Glutamatergic neuron (in vitro differentiated cells): ENCODE measurements at places on chromosomes 5 and 9.

DNA sequence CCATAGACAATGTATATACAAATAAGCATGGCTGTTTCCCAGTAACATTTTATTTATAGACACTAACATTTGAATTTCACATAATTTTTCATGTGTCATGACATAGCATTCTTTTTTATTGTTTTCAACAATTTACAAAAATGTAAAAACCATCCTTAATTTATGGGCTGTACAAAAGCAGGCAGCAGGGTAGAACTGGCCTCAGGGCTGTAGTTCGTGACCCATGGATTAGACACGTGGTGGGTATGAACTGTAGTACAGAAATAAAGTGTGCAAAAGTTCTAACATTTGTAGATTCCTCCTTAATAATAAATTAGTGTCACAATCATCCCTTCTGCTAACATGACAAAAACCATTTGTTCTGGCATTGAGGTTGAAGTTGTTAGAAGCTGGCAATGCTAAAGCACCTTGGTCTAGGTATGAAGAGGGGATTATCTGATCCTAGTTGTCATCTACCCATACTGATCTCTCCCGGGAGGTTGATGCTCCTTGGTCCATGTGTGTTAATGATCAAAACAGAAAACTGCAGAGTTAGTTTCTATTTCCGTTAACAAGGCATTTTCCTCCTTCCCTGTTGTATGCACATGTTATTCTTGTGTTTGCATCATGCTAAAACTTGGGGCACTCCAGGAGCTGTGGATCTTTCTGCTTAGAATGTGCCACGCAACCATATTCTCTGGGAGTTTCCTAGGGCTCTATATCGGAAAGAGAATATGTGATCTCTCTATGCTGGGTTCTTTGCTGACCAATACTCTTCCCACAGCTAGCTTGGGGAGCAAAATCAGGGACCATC, 917.6 kb downstream of the TLE1 start:
- no peak for DNase-seq

DNA sequence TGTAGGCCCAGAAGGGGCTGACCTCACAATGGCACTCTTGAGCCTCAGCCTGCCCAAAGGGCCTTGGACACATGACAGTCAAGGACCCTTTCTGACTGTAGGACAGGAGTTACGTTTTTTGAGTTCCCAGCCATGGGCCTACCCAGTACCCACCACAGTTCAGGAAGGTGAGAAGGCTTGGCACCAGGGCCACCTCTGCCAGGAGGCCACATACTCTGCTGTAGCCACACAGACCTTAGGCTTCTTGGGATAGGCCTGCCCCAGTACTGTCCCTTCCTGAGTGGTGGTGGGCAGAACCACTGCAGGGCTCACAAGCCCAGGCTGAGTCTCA, 12.8 kb downstream of the PDLIM4 start:
- DNase-seq, result no peak

- no peak for DNase-seq
Observed at GRCh38 chr9:1879501-1879900, 135.6 kb upstream of the SMARCA2 start.

- DNase-seq, result no peak
Observed at GRCh38 chr9:108835831-108836230, 20.0 kb downstream of the ACTL7B start.

- no peak for DNase-seq
Observed at GRCh38 chr9:69107771-69108170, 66.3 kb upstream of the TJP2 start.

DNA sequence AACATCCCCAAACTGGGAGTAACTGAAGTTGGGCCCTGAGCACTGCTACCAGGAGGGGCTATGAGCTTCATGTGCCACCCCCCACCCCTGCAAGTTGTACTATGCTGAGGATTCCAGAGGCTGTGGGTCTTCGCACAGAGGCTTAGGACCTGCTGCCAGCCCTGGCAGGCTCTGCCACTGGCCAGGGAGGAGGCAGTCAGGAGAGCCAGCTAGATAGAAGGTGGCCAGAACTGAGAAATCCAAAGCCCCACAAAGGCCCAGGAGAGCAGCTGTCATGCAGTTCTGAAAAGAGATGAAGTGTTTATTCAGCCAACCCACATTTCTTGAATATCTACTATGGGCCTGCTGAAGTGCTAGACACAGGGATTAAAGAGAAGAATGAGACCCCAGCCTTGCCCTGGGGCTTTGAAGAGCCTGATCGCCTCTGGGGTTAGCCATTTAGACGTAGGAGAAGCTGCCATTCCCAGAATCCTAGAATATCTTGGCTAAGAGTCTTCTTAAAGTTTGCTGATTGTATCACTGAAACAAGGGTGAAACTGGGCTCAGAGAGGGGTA, 1.4 kb downstream of the ALAD start:
- no peak for DNase-seq

DNA sequence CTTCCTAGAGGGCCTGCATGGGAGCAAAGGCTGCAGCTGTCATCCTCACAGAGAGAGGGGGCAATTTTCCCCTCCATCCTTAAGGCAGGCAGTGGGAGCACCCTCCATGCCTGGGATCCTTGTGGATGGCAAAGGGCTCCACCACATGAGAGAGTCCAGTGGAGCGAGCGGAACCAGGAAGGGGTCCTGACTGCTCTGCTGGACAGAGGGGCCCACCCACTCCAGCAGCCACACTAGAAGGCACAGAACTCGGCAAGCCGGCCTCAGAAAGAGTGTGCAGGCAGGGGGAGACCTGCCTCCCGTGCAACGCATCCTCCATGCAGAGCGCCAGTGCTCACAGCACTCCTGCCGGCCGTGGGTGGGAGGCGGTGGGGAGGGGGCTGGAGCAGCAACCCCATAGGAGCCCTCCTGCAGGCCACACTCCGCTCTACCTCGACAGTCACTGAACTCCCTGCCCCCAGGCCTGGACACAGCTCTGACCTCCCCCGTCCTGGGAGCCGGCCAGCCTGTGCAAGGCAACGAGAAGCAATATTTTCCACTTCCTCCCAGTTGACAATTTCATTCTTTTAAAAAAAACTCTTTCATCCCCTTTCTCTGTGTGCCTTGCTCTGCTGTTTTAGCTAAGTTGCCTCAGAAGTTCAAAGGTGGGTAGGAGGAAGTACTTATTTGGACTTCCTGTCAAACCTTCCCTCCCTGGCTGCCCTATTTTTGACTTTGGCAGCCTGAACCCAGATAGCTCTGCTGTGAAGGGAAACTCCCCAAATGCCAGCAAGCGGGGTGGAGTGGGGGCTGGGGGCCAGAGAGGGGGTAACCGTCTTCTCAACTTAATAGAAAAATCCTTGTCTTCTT, 5.3 kb upstream of the LCP2 start:
- DNase-seq, result no peak

- DNase-seq, result no peak
Observed at GRCh38 chr9:93976081-93976480, 20.9 kb upstream of the BARX1 start.

- DNase-seq, result no peak
Observed at GRCh38 chr9:137465720-137466388, 6.7 kb upstream of the NSMF start.

GRCh38 chr5:133785182-133785581, 172.8 kb upstream of the FSTL4 start:
- no peak for DNase-seq

- DNase-seq, result no peak
Observed at GRCh38 chr5:68557162-68557936, 341.8 kb downstream of the PIK3R1 start.

DNA sequence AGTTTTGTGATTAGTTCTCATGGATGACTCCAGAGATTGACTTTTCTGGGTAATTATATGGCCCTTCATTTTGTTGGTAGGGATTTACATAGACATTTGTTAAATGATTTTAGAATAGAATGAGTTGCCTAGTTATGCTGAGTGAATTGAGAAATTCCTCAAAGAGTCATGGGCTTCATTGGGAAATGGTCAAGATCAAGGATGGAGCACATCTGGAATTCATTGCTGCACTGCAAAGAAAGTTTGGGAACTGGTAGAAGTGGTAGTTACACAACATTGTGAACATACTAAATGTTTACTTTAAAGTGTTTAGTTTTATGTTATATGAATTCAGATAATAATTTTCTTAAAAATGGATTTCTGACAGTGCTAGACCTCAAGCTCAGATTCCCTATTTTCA, 46.5 kb downstream of the PIP5K1B start:
- DNase-seq, result no peak

GRCh38 chr5:158629591-158630312, 470.0 kb downstream of the EBF1 start:
- DNase-seq, result no peak

- DNase-seq, result no peak
Observed at GRCh38 chr9:83920469-83920926, 734 bp downstream of the KIF27 start.

- DNase-seq, result peak; percentile 24
Observed at GRCh38 chr5:107380654-107381053, 290.1 kb downstream of the EFNA5 start.

DNA sequence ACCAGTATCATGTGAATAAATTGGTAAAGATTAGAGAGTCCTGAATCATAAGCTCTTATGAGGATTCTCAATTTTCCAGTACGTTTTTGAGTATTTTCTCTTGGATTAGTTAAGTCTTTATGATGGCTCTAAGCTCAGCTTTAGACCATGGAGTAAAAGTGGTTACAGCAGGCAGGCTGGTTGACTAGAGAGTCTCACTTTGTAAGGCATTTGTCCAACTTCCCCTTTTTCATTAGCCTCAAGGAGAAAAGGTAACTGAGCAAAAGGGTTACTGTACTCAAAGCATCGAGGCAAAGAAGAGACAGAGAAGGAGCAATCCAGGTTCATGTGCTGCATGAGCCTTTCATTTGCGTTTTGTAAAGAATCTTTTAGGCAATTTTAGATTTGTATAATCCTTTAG, 8.5 kb downstream of the NOP16 start:
- no peak for DNase-seq

- no peak for DNase-seq
Observed at GRCh38 chr5:91341154-91341553, 42.0 kb downstream of the ARRDC3 start.

DNA sequence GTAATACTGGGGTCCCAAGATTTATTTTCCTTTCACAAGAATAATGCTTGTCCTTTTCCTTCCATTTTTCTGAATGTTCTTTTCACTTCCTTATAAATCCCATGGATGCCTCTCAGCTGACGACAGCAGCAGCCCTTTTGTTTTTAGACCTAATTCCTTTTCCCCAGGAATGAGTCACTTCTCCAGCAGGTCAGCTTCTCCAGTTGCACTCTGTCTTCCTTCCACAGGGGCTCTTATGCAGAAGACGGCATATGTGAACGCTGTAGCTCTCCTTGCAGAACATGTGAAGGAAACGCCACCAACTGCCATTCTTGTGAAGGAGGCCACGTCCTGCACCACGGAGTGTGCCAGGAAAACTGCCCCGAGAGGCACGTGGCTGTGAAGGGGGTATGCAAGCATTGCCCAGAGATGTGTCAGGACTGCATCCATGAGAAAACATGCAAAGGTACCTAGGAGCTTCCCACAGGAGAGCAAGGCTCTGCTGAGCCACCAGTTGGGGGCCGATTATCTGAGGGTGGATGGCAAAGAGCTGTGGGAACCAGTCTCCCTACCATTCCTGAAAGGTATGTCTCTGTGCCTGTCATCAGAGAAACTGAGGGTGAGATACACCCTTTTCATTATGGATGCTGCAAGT, 72.9 kb downstream of the RFK start:
- DNase-seq, result no peak

GRCh38 chr9:112050544-112051475, 124.3 kb downstream of the SUSD1 start:
- no peak for DNase-seq

DNA sequence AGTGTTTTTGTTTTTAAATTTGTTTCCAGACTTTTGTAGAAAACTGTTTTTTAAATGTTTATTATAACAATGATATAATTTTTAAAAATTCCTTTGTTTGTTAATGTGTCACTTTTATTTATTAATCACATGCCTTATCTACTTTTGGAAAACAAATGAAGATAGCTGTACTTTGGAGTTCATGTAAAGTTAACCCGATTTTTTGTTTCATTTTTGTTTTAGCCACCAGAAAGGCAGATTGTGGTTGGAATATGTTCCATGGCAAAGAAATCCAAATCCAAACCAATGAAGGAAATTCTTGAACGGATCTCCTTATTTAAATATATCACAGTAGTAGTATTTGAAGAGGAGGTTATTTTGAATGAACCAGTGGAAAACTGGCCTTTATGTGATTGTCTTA, 13.1 kb downstream of the PPIP5K2 start:
- no peak for DNase-seq

GRCh38 chr9:21741151-21741550, 61.3 kb upstream of the MTAP start:
- no peak for DNase-seq

- DNase-seq, result no peak
Observed at GRCh38 chr5:118593003-118593328, 395.4 kb downstream of the DTWD2 start.

GRCh38 chr5:143016777-143017516, 246.8 kb downstream of the ARHGAP26 start:
- no peak for DNase-seq

- DNase-seq, result no peak
Observed at GRCh38 chr9:31799953-31800609, 584.4 kb upstream of the ACO1 start.

DNA sequence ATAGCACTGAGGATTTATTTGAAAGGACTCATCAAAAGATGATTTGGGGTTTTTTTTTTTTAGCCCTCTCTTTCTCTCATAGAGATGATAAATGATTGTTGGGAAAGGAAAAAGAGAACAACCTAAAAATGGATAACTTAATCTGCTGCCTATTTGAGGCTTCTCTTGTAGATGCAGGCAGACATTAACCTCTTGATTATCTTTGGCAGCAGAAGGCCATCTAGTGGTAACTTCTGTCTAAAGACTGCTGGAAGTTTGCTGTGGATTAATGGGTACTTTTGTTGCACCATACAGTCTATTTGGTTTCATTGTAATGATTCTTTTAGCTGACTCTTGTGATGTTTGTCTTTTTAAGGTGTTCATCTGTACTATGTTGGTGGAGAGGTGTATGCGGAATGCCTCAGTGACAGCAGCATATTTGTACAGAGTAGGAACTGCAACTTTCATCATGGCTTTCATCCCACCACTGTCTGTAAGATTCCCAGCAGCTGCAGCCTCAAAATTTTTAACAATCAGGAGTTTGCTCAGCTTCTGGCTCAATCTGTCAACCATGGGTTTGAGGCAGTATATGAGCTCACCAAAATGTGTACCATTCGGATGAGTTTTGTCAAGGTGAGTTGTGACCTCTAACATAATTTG, 18.8 kb downstream of the SMIM32 start:
- no peak for DNase-seq

- no peak for DNase-seq
Observed at GRCh38 chr5:96226941-96227552, 206.0 kb downstream of the PCSK1 start.

- DNase-seq, result no peak
Observed at GRCh38 chr9:135218331-135219225, 131.1 kb downstream of the OLFM1 start.

- no peak for DNase-seq
Observed at GRCh38 chr9:79046401-79046800, 525.4 kb upstream of the TLE4 start.

- DNase-seq, result no peak
Observed at GRCh38 chr5:37740331-37741066, 99.3 kb downstream of the GDNF start.
